Immature natural killer cell (primary cell): ENCODE measurements at places on chromosomes 2 and 18.

GRCh38 chr2:111116843-111117597, 3.7 kb upstream of the BCL2L11 start:
- DNase-seq, result peak; percentile 44

GRCh38 chr2:37344453-37345361, at the start of gene QPCT:
Gene QPCT, plus strand, starts transcription at chr2:37344630. Its CDS starts 102 bp downstream, at chr2:37344732.
- peak; percentile 67 for DNase-seq

- no peak for DNase-seq
These were observed 487.6 kb downstream of the THSD7B start for GRCh38 chr2:137252934-137253333.

DNA sequence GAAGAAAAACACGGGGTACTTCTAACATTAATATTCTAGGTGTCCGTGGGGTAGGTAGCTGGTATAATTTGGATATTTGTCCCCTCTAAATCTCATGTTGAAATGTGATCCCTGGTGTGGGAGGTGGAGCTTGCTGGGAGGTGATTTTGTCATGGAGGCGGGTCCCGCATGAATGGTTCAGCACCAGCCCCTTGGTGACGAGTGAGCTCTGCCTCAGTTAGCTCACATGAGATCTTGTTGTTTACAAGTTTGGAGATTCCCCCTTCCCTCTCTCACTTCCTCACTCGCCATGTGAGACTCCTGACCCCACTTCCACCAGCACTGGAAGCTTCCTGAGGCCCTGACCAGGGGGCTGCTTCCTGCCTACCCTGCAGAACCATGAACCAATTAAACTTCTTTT, 35.4 kb upstream of the DNER start:
- DNase-seq, result no peak

DNA sequence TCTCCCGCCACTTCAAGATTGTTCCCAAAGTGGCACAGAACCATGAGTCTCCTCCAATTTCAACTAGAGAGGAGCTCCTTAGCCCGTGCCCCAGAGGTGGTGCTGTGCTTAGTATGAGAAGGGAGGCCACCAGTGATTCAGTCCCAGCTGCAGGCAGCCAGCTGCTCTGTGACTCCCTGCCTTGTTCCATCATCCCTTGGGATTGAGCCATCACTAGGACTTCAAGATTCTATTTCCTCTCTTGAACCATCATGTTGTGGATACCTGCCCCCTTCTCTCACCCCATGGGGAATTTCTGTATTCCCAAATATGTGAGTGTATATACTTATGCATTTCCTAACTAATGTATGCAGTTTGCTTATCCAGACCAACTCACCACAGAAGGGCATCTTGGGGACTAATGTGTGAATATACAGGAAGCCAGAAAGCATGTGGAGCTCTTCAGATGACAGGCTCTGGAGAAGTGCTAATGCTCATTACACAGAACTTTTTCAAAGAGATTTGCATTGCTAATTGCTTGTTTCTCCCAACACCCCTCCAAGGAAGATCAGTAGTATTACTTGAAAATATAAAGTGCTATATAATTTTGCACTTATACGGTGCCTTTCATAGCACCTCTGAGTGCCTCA, 111.0 kb upstream of the MAP3K20 start:
- DNase-seq, result no peak

DNA sequence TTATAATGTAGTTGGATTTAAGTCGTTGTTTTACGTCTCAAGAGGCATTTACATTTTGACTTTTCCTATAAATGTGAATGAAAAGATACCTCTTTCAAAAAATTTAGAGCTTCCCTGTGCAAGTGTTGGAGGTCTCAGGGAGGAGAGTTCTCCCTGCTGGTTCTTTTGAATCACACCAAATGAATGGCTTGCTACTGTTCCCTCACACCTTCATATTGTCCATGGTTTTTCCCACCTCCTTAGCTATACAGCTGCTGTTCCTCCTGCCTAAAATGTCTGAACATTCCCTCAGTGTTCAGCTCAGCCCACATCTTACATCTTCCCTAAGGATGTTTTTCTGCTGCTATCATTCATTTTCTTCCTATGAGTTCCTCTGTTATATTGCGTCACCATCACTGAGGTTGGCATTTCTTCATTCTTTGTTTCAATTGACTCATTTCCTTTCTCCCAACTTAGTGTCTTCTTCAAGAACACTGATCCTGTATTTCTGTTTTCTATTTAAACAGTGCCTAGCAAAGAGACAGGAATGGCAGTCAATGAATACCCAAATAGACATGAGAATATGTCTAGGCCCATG, 46.0 kb downstream of the COX7A2L start:
- no peak for DNase-seq

DNA sequence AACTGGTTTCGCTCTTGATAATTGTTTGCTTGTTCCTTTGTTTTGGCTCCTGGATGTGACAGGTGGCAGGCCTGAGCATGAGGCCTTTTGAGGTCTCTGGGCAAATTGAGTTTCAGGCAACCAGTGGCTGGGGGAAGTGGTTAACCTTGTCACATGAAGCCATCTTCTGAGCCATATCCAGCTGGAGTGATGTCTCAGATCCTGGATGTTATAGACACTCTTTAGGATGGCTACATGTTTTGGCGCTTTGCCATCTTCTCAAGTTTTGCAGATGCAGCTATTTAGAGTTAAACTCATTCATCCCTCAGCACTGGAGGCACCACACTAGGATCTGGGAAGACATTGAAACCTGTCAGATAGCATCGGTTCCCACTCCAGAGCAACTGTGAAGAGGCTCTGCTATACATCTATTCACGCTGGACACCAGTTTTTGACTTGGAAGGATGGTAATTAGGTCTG, 25.3 kb upstream of the TACR1 start:
- DNase-seq, result no peak

- no peak for DNase-seq
These were observed 200.3 kb upstream of the ID2 start for GRCh38 chr2:8481463-8482009.

- DNase-seq, result no peak
These were observed 1.0 kb downstream of the NAB1 start for GRCh38 chr2:190649798-190650390.

DNA sequence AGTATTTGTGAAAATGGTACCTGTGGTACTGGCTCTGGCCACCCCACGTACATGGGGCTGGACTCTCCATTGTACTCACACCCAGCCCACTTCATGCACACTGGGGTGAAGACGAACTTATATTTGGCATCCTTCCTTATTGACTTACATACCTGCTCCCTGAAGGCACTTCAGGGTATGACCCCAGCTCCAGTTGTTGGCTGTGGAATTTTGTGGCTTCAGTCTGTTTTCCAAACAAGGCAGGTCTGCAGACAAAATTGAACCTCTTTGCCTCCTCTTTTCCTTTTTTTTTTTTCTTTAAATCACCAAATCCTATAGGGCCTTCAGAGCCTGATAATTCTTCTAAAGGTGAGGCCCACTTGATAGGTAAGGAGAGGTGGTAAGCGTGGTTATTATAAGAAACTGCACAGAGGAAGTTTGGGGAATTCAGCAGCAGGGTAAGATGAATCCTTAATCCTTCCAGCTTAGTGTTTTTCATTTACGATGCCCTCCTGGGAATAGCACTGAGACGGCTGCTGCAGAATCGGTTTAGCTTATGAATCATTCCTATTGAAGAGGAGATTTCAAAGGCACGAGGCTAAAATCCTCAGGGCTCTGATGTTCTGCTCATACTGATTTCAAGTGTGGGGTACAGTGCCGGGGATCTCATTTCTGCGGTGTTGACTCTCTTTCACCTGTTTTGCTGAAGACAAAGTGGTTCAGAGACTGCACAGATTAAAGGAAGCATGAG, 55.2 kb downstream of the KIF5C start:
- no peak for DNase-seq

DNA sequence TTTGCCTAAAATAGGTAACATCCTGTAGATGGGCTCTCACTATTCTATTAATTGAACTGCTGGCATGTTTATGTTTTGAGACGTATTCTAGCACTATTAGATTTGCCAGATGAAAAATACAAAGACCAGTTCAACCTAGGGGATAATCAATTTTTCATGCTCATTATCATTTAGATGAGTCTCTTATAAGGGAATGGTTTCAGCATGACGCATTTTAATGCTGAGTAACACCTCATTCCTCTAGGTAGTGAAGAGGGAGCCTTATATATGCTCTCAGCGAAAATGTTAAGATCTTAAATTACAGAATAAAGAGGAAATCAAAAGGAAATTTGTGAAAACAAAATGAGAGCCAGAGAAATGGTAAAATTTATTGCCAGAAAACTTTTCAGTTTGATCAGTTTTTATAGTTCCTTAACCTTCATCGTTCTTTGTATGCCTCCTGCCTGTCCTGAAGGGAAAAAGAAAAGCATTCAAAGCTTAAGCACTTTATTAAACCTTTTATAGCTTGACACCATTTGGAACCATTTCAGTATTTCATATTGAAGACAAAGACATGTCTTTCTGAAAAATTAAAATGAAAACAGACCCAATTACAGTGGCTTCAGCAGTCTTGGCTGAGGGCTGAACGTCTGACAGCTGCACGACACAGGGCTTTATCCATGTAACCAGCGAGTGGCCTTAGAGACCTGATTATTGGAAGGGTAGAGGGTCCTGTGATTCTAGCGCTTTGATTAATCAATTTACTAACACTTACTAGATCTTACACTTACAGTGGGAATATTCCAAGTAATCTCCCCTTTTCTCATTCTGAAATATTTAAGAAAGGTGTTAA, 112.8 kb downstream of the ADCYAP1 start:
- no peak for DNase-seq

GRCh38 chr2:64327510-64328414, 126.2 kb upstream of the LGALSL start:
- peak; percentile 42 for DNase-seq

DNA sequence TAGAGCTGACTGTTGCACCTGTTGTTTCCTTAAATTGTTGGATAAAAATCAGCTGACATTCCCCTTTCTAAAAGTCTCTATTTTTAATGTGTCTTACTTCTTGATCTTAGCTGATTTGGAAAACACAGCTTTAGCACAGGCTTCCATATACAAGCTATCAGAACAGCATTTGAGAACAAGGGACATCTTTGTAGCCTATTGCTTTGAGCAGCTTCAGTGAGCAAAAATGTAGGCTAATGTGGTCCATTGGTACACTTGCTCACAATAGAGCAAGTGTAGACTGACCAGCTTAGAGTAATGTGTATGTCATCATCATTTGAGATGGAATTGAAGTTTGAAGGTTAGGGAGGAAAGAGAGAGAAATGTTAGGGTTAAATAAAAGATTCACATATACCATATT, 7.0 kb downstream of the INPP1 start:
- DNase-seq, result no peak

DNA sequence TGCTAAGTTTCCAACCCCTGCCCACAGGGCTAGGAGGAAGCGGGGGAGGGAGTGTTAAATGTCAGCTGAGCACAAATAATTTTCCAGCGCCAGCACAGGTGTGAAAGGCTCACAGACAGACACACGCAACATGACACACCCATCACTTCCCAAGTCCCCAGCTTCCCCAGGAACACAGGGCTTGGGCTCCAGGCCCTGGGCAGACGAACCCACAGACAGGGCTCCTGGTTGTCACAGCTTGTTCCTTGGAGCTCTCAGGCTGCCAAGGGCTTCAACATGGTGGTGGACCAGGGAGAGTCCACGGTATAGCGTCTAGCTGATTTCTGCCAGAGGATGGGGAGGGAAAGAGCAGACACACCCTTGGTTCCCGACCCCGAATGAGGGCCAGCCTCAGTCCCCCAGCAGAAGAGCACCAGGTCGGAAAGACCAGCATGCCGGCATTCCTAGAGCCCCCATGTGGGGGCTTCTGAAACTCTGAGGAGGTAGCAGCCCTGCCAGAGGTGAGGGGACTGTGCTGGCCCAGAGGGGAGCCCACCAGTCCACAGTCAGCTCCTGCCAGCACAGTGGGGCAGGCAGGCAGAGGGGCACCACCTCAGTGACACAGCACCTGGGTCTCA, 1.9 kb downstream of the DUSP2 start:
- DNase-seq, result no peak

DNA sequence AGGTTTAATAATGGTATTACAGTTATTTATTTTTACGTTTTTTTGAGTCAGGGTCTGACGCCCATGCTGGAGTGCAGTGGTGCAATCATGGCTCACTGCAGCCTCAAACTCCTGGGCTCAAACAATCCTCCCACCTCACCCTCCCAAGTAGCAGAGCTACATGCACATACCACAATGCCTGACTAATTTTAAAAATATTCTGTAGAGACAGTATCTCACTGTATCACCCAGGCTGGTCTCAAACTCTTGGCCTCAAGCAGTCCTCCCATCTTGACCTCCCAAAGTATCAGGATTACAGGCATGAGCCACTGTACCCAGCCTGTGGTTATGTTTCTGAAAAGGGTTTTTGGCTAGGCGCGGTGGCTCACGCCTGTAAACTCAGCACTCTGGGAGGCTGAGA, 120.8 kb downstream of the ESCO1 start:
- no peak for DNase-seq

GRCh38 chr2:7971841-7972240, 710.0 kb upstream of the ID2 start:
- DNase-seq, result no peak

DNA sequence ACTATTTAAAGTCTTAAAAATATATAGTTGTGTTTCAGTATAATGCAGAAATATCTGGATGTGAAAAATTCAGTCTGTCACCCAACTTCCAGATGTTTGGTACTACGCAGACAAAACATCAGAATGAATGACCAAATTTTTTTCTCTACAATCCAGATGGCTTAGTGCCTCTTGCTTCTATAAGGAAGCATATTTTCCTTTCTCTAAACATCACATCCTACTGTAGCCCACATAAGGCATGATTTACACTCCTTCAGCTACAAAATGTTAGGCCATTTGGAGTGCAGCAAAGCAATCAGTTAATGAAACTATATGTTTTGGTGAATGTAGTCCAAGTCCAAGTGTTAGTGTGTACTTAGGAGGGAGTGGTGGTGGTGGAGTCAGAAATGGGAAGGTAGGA, 162.9 kb upstream of the SIX2 start:
- DNase-seq, result no peak

DNA sequence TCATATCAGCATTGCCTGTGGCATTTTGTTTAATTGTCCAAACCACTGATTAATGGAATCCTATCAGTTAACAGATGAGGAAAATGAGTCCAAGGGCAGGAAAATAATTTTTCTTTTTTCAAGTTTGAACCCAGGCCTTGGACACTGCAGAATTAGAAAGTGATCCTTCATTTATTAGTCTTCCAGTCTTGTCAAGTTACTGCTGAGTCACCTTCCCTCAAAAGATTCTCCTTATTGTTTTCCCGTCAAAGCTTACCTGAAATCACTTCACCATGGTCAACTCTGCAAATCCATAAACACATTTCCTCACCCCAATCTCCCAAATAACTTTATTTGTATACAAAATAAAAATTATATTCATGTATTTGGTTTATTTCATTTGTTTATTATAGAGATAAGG, 57.9 kb downstream of the WDR75 start:
- DNase-seq, result no peak

GRCh38 chr2:197216361-197216979, 94.1 kb downstream of the ANKRD44 start:
- no peak for DNase-seq
